Activated CD8-positive, alpha-beta T cell treated with anti-CD3 and anti-CD28 coated beads, Interleukin-2, amount 10 ng/mL, durations not matched to agents 7 days and 5 days (primary cell): ENCODE measurements at places on chromosomes 16 and 17.

GRCh38 chr16:86531191-86531545 lies 20.8 kb downstream of the FOXF1 start:
- no peak overlapping the region for H3K27ac ChIP-seq
- H3K4me3 ChIP-seq, result no peak overlapping the region
- H3K36me3 ChIP-seq, result peaks cover 2% of the 10 kb centered on the region
- no peak for DNase-seq
- no peaks in the 10 kb centered on the region for H3K27me3 ChIP-seq

- H3K36me3 ChIP-seq, result peaks cover 14% of the 10 kb centered on the region
- H3K27me3 ChIP-seq, result peaks cover 2% of the 10 kb centered on the region
- no peak for DNase-seq
- peaks cover 9% of the 10 kb centered on the region for H3K4me1 ChIP-seq
Observed at GRCh38 chr16:31678649-31679325, 151.1 kb downstream of the AHSP start.

DNA sequence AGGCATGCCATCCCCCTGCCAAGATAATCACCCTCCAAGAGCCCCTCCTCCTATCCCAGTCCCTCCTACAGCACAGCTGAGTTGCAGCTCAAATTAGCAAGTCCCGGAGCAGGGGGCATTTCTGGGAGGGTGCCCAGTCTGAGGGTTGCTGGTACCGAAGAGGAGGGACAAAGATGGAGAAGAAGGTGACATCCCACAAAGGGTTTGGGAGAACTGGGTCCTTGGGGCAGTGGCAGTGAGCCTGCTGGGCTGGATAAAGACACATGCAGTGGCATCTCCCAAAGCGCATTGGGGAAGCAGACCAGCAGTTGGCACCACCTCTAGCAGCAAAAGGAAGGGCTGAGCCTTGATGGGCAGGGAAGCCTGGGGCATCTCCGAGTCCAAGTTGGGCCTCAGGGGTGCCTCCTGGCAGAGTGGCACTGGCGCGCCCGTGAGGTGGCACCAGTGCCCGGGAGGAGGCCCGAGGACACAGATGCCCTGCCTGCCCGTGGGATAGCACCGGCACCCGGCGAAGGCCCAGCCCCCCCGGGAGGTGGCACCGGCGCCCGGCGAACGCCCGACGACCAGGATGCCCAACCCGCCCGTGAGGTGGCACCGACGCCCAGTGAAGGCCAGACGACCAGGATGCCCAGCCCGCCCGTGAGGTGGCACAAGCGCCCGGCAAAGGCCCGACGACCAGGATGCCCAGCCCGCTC lies 622 bp downstream of the TOM1L2 start:
- H3K36me3 ChIP-seq, result no peaks in the 10 kb centered on the region
- peak; percentile 35 for DNase-seq

DNA sequence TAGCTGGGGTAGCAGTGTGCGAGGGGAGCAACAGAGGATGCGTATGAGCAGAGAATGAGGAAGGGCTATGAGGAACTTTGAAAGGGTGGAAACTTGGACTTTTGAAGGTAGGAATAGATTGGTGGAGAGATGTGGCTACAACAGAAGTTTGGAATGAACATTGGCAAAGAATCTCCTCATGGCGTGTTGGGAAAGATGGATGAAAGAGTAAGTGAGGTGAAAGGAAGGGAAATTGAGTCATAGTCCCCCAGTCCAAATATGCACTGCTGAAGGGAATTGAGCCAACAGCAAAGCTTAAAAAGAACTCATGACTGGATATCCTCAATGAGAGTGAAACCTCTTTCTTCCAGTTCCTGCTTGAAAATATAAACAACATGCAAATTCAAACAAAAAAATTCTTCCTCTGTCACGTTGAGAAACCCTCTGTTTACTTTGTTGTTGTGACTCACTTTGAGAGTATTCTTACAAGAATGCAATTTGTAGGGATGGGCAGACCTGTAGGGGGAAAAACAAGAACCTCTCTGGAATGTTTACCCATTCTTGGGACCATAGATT lies 313.2 kb upstream of the KCNJ16 start:
- H3K4me1 ChIP-seq, result no peaks in the 10 kb centered on the region
- H3K36me3 ChIP-seq, result no peaks in the 10 kb centered on the region
- no peak overlapping the region for H3K4me3 ChIP-seq
- H3K27ac ChIP-seq, result no peak overlapping the region
- no peaks in the 10 kb centered on the region for H3K27me3 ChIP-seq

DNA sequence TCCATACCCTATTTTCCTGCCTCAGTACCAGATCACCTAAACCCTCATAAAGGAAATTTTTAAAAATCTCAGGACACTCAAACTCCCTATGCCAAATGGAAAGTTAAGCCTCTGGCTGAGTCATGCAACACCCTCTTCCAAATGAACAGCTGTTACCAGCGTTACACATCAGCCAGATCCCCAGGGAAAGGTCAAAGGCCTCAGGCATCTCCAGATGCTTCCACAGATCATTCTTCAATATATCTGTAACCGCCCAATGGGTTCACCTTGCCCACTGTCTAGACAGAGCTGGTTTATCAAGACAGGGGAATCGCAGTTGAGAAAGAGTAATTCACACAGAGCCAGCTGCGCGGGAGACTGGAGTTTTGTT lies 29.1 kb upstream of the SHCBP1 start:
- H3K4me3 ChIP-seq, result no peak overlapping the region
- DNase-seq, result no peak
- H3K27ac ChIP-seq, result no peak overlapping the region
- no peaks in the 10 kb centered on the region for H3K4me1 ChIP-seq
- no peaks in the 10 kb centered on the region for H3K27me3 ChIP-seq

GRCh38 chr16:55597928-55598327 lies 31.4 kb downstream of the CAPNS2 start:
- DNase-seq, result no peak
- H3K27me3 ChIP-seq, result peaks cover 12% of the 10 kb centered on the region
- no peaks in the 10 kb centered on the region for H3K4me1 ChIP-seq
- H3K36me3 ChIP-seq, result no peaks in the 10 kb centered on the region
- H3K27ac ChIP-seq, result no peak overlapping the region
- no peak overlapping the region for H3K4me3 ChIP-seq

DNA sequence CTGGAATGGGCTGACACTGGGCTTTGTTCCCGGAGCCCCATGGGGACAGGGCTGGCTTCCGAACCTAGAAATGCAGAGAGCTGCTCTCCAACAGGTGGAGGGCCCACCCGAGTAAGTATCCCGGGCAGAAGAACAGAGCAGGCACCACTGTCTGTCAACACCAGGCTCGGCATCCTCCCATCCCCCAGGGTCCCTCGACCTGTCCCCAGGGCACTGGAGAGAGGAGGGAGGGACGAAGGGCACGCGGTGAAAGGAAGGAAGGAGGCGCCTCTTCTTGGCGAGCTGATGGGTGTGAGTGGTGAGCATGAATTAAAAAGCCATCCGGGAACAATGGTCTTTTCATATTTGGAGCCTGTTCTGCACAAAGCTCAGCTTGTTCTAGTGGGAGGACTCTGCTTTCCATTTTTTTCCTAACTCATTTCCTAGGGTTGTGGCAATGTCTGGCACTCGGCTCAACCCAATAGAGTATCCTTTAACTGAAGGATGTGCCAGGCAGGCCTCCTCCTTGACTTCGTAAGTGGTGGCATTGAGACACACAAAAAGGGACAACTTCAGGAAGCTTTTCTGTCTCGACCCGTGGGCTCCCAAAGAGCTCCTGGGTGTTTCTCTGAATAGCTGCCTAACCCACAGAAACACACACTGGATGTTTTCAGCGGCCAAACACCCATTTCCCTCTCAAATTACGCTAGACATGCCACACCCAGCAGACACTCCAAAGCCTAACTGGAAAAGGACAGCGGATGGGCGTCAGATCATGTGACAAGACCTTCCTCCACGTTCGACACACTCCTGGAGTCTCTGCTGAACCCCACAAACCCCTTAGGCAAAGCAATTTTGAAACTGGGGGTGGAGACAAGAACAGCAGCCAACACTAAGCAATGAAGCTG lies 47.7 kb downstream of the ZFHX3 start:
- H3K4me1 ChIP-seq, result no peaks in the 10 kb centered on the region
- no peak overlapping the region for H3K4me3 ChIP-seq
- no peak overlapping the region for H3K27ac ChIP-seq
- DNase-seq, result no peak

DNA sequence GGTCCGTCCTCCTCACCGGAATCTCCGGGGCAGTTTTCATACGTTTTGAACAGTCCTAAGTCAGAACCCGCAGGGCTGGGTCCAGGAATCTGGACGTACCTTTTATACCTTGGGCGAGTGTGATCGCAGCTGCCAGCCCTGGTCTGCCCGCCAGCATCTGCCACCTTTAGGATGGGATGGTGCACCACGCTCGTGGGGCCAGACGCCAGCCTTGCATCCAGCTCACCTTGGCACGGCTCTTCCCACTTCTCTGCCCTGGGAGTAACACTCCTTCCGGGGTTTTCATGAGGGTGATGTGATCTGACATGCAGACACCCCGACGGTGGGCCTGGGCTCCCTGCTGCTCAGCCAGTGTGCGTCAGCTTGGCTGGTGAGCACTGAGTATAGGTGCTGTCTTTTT lies 66.6 kb upstream of the ZNF469 start:
- no peak overlapping the region for H3K27ac ChIP-seq
- H3K4me1 ChIP-seq, result no peaks in the 10 kb centered on the region
- H3K36me3 ChIP-seq, result no peaks in the 10 kb centered on the region
- H3K4me3 ChIP-seq, result no peak overlapping the region
- H3K27me3 ChIP-seq, result peaks cover 7% of the 10 kb centered on the region

GRCh38 chr16:58266336-58266735 lies 28.5 kb downstream of the PRSS54 start:
- no peak overlapping the region for H3K27ac ChIP-seq
- peaks cover 9% of the 10 kb centered on the region for H3K4me1 ChIP-seq
- no peak for DNase-seq
- peaks cover 2% of the 10 kb centered on the region for H3K27me3 ChIP-seq
- no peak overlapping the region for H3K4me3 ChIP-seq
- H3K36me3 ChIP-seq, result no peaks in the 10 kb centered on the region

- no peaks in the 10 kb centered on the region for H3K36me3 ChIP-seq
- no peak overlapping the region for H3K4me3 ChIP-seq
- no peak for DNase-seq
- H3K27me3 ChIP-seq, result no peaks in the 10 kb centered on the region
- H3K4me1 ChIP-seq, result no peaks in the 10 kb centered on the region
- no peak overlapping the region for H3K27ac ChIP-seq
Observed at GRCh38 chr16:12231666-12232065, 255.1 kb downstream of the SNX29 start.

- peaks cover 3% of the 10 kb centered on the region for H3K4me1 ChIP-seq
- peaks cover 21% of the 10 kb centered on the region for H3K36me3 ChIP-seq
- no peak for DNase-seq
- no peaks in the 10 kb centered on the region for H3K27me3 ChIP-seq
Observed at GRCh38 chr17:2502871-2503580, 8.7 kb downstream of the METTL16 start.

GRCh38 chr17:81473019-81473418 lies 39.6 kb downstream of the ACTG1 start:
- H3K4me3 ChIP-seq, result no peak overlapping the region
- no peak overlapping the region for H3K27ac ChIP-seq
- peaks cover 2% of the 10 kb centered on the region for H3K27me3 ChIP-seq
- no peaks in the 10 kb centered on the region for H3K36me3 ChIP-seq
- no peak for DNase-seq
- no peaks in the 10 kb centered on the region for H3K4me1 ChIP-seq

GRCh38 chr17:80109713-80110446 lies 8.5 kb downstream of the GAA start:
- H3K4me1 ChIP-seq, result no peaks in the 10 kb centered on the region
- DNase-seq, result no peak
- no peaks in the 10 kb centered on the region for H3K27me3 ChIP-seq
- no peak overlapping the region for H3K27ac ChIP-seq

GRCh38 chr17:7705269-7706255 lies 560 bp downstream of the EFNB3 start:
- peaks cover 22% of the 10 kb centered on the region for H3K4me1 ChIP-seq
- H3K27me3 ChIP-seq, result peaks cover 38% of the 10 kb centered on the region
- no peak overlapping the region for H3K4me3 ChIP-seq
- DNase-seq, result no peak

- H3K4me3 ChIP-seq, result no peak overlapping the region
- H3K27ac ChIP-seq, result no peak overlapping the region
- peaks cover 5% of the 10 kb centered on the region for H3K27me3 ChIP-seq
- H3K4me1 ChIP-seq, result no peaks in the 10 kb centered on the region
Observed at GRCh38 chr17:34519282-34519681, 60.1 kb upstream of the TMEM132E start.
